ENCODE measurements at places on chromosomes 1 and 21.

- DNase-seq, result peak; percentile 56
Measured at GRCh38 chr1:84785271-84786036, 95.2 kb upstream of the SSX2IP start.

DNA sequence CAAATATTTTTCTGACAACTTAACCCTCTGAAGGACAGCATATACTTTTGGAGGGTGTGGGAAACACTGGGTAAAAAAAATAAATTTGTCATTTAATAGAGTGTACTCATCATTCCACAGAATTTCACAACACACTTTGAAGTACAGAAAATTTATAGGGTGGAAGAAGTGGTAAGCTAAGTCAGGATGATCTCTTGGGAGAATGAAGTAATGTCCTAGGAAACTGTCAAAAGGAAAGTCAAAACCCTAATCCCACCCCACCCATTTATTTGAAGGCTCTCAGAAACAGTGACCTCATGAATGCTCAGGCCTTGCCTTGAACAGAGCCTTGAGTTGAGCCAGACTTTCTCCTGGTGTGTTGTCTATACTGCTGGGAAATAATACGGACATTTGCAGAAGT, 7.3 kb upstream of the UAP1 start:
- DNase-seq, result no peak

DNA sequence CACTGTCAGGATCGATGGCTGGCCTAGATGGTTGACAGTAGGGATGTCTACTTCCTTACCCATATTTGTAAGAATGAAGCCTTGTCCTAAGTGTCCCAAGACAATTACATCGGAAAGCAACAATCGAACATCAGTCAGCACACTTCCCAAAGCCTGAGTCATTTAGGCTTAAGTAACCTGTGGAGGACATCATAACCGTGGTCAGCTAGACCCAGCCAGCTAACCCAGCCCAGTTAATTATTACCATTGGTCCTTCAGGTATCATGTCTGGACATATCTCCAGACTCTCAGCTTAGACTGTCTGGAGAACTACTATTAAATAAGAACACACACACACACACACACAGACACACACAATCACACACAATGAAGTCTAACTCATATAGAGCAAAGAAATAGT, 264.7 kb downstream of the TRABD2B start:
- no peak for DNase-seq

DNA sequence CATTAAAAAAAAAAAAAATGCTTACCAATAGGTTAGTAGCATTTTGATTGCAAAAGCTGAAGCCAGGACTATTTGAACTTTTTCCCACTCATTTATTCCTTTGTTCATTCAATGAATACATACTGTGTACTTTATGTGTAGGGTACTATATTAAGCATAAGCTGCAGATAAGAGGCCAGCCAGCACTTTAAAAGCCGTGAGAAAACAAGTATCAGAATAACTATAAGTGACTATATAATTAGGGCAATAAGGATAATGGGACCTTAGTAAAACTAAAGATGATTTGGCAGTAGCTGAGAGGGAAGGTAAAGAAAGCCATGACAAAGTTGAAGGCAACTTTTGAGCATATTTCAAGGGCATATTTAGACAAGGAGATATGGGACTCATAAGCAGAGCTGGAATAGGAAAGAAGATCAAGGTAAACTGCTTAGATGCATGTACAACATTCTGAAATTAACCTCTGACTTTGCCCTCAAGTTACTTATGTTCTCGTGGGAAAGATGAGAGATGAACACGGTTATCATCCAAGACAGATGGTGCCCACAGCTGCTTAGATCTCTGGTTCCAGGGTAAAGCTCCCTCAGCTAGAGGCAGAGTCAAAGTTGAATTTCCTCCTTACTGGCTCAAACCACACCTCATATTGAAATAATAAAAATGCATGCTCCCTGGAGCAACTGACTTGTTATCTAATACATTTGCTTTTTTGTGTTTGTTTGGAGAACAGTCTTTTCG, 44.0 kb upstream of the FMO2 start:
- no peak for DNase-seq

DNA sequence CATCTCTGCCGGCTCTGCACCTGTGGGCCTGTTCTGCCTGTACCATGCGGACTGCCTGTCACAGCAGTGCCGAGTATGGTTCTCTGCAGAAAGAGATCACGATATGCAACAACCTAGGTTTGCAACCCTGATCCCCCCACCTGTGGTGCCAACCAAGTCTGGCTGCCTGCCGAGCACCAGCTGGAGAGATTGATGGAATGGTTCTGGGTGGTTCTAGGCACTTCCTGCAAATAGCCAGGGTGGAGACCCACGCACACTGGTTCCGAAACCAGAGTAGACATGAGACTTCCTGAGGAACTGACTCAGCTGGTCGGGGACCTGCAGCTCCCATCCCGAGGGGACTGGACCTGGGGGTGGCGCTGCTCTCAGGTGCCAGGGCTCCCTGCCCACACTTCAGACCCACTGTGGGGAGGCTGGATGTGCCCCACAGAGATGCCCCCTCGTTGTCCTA, 5.4 kb downstream of the TPRG1L start:
- no peak for DNase-seq

GRCh38 chr1:61079898-61080336, 2.4 kb upstream of the NFIA start:
- DNase-seq, result peak; percentile 73
